ENCODE measurements at places on chromosomes 2 and 18. TPM values are rescaled to one million over a fixed set of nuclear protein-coding genes. Genes with fewer than 3 reads are reported as not detected.

RAB6C gene
- 0.16 TPM for total RNA-seq

REG3A gene
- total RNA-seq: not detected

CD302 gene
- total RNA-seq: 17.2 TPM

- no peak overlapping the region for H3K27ac ChIP-seq
- H3K4me3 ChIP-seq: no peak overlapping the region
- no peaks in the 10 kb centered on the region for H3K36me3 ChIP-seq
- no peak for DNase-seq
Observed at GRCh38 chr2:139099721-139100120, 319.5 kb upstream of the NXPH2 start.

- no peak for DNase-seq
- no peak overlapping the region for H3K4me3 ChIP-seq
- peaks cover 20% of the 10 kb centered on the region for H3K36me3 ChIP-seq
- no peak overlapping the region for H3K27ac ChIP-seq
Observed at GRCh38 chr2:10436583-10437110, 11.5 kb downstream of the ODC1 start.

LDLRAD4 gene
- 43.3 TPM for total RNA-seq

All from left ventricle myocardium inferior (tissue), 1 donor.